ENCODE measurements at places on chromosomes 5 and 9.

DNA sequence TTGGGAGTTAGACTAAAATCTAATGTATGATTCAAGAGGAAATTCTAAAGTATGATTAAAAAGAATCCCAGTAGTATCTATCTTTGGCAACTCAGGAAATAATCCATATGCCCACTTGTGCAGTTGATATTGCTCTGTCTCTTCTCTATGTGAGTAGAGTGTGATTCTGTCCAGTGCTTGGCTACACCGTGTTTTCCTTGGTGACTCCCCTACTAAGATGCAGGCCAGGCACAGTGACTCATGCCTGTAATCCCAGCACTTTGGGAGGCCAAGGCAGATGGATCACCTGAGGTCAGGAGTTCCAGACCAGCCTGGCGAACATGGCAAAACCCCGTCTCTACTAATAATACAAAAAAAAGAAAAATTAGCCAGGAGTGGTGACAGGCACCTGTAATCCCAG, 495.4 kb downstream of the MAT2B start:
- no peak for DNase-seq

GRCh38 chr5:38079620-38080402, 178.5 kb upstream of the EGFLAM start:
- DNase-seq = no peak

- DNase-seq = no peak
These were observed 10.3 kb downstream of the TRIM32 start for GRCh38 chr9:116697362-116697761.

- no peak for DNase-seq
These were observed 141.9 kb downstream of the SPATA31D1 start for GRCh38 chr9:82130331-82131042.

DNA sequence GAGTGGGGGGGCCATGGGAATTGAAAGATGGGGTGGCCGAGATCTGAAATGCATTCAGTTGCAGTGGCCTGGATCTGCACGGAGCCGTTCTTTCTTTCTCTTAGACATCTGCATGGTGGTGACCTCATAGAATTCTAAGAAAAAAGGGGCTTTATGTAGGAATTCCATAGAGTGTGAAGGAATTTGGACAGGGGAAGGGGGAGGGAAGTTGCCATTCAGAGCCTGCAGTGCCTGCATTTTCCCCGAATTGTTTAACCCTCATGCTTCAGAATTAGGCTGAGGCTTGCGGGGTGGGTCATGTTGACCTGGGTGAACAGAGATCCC, 4.9 kb downstream of the NEK6 start:
- no peak for DNase-seq

All from CD4-positive, alpha-beta T cell treated with Interleukin-10 for 1 hour (primary cell).